Stimulated activated CD4-positive, alpha-beta T cell treated with anti-CD3 and anti-CD28 coated beads, Interleukin-1b, Interleukin-23, amount 100 ng/mL, for 24 hours (primary cell): ENCODE measurements at places on chromosomes 1 and 21.

DNA sequence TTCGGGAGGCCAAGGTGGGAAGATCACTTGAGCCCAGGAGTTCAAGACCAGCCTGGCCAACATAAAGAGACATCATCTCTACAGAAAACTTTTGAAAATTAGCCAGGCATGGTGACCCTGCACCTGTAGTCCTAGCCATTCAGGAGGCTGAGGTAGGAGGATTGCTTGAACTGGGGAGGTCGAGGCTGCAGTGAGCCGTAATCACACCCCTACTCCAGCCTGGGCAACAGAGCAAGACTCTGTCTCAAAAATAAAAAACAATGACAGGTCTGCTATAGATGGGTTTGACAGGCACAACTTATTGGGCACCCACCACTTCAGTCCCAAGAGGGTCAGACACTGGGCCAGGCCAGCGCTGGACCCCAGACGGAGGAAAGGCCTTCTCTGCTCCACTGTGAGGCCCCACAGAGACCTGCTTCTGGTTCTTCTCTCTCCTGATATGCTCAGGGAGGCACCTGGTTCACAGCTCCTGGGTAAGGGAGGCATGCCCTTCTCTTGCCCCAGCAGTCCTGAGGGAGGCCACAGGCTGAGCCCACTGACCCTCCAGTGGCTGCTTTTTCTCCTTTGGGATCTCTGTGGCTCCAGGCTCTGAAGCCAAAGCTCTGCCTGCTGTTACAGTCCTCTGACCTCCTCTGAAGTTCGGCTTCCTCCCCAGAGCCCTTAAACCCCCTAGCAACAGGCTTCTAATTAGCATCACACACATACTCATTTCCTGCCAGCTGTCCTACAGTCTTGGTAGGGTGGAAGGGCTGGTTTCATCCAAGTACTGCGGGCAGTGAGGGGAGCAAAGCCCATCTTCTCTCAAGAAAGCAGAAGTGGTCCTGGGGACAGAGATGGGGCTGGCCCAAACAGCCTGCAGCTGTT lies 14.4 kb downstream of the S100A16 start:
- no peak for DNase-seq

- DNase-seq = no peak
These were observed 243.7 kb downstream of the NPHP4 start for GRCh38 chr1:5748286-5749225.

GRCh38 chr1:234570329-234571120 lies 39.5 kb downstream of the IRF2BP2 start:
- DNase-seq = no peak

- no peak for DNase-seq
These were observed 182.6 kb downstream of the MRPL39 start for GRCh38 chr21:25424634-25425033.

- no peak for DNase-seq
These were observed 119.2 kb upstream of the KIAA1614 start for GRCh38 chr1:180793451-180793850.

DNA sequence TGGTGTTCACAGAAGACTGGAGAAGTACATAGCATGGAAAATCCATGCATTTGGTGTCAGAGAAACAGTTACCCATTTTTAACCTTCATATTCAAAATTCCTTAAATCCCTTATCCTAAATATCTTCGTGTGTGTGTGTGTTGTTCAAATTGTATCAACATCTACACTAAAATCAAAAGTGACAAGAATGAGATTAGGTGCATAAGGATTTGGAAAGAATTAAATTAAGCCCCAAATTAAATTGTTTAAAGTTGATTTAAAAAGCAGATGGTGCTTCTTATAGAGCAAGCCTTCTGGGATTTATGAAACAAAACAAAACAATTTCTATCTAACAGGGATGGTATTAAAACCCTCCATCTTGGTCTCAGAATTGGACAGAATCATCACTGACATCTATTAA lies 4.7 kb downstream of the RSPH1 start:
- DNase-seq = no peak

- DNase-seq = no peak
These were observed 4.7 kb downstream of the TIE1 start for GRCh38 chr1:43305461-43305860.

- no peak for DNase-seq
These were observed 478.0 kb downstream of the CAMTA1 start for GRCh38 chr1:7263021-7263960.

- DNase-seq = no peak
These were observed 327.7 kb downstream of the PTPRC start for GRCh38 chr1:198966519-198966918.

- DNase-seq = no peak
These were observed 5.7 kb downstream of the GPR88 start for GRCh38 chr1:100543640-100544039.

DNA sequence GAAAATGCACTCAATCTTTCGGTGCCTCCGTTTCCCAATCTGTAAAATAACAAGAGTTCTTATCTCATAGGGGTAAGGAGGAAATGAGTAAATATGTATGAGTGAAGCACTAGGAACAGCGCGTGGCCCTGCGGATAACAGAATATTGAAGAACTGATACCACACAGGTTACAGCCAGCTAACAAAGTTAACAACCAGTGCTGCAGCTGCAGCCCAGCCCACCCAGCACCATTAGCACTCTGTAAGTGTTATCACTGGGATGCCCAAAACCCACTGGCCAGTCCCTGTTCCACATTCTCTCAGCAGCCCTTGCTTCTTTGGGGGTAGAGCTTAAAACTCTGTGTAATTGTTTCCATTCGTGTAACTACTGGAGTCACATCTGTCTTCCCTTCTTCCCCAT lies 89.5 kb downstream of the VWA5B1 start:
- DNase-seq = no peak

GRCh38 chr1:22636927-22637326 lies 499 bp downstream of the C1QA start:
- DNase-seq = no peak

GRCh38 chr1:83763361-83764095 lies 235.4 kb downstream of the TTLL7 start:
- DNase-seq = no peak

- no peak for DNase-seq
These were observed 9.8 kb downstream of the BARHL2 start for GRCh38 chr1:90707363-90707710.

GRCh38 chr1:42422737-42423136 lies 33.1 kb downstream of the ZMYND12 start:
- DNase-seq = no peak

GRCh38 chr1:205782627-205783432 lies 7.5 kb upstream of the RAB29 start:
- no peak for DNase-seq

DNA sequence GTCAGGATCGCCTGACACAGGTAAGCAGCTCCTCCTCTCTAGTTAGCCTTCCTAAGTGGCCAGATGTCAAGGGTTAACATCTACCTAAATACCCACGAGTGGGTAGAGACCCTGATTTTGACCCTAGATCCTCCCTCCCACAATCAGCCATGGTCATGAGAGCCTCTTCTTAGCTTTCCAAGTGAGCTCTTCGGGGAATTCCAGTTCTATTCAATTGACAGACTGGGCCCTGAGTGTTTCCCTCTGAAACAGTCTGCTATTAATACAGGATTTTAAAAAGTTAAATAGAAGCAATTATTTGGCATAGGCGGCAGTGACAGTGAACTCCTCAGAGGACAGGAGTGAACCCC lies 28.1 kb downstream of the C2CD2 start:
- no peak for DNase-seq

DNA sequence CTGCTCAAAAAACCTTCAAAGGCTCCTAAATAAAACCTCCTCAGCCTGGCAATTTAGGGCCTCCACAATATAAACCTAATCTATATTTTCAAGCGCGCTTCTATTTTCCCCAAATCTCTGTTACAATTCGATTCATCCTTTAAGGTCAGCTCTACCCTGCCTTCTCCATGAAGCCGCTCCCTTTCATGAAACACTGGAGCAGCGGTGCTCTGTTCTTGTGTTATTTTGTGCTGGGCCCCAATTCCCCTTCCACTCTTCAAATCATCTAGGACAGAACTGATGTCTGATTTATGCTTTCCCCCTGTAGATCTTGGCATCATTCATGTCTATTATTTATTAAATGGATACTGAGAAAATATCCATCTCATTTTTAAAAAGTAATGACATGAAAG lies 6.9 kb downstream of the ERRFI1 start:
- no peak for DNase-seq

GRCh38 chr1:55813618-55814017 lies 598.5 kb upstream of the USP24 start:
- no peak for DNase-seq

DNA sequence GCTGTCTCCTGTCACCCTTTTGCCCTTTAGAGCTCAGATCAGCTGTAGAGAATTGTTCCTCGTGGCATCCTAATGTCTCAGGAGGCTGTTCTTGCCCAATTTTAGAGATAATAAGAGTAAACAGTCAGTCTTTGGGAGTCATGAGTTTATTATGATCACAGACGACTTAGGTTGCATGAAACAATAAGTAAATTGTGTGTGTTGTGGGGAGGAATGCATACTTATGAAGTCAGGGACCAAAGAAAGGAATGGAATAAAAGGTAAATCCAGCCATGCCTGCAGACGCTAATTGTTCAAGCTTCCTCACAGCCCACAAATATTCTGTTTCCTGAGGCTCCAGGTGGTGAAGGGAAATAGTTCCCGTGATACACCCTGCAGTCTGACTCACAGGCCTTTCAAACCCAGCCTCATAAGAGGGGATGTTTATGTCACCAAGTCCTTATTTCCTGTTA lies 897 bp downstream of the EPHX4 start:
- DNase-seq = no peak

GRCh38 chr1:216884614-216885229 lies 161.5 kb upstream of the ESRRG start:
- DNase-seq = no peak

GRCh38 chr1:8193840-8194406 lies 124.0 kb upstream of the SLC45A1 start:
- DNase-seq = no peak

- DNase-seq = no peak
These were observed 318.6 kb upstream of the NFIA start for GRCh38 chr1:60763741-60764140.

GRCh38 chr1:186679924-186680244 lies 339 bp downstream of the PTGS2 start:
- DNase-seq = no peak

DNA sequence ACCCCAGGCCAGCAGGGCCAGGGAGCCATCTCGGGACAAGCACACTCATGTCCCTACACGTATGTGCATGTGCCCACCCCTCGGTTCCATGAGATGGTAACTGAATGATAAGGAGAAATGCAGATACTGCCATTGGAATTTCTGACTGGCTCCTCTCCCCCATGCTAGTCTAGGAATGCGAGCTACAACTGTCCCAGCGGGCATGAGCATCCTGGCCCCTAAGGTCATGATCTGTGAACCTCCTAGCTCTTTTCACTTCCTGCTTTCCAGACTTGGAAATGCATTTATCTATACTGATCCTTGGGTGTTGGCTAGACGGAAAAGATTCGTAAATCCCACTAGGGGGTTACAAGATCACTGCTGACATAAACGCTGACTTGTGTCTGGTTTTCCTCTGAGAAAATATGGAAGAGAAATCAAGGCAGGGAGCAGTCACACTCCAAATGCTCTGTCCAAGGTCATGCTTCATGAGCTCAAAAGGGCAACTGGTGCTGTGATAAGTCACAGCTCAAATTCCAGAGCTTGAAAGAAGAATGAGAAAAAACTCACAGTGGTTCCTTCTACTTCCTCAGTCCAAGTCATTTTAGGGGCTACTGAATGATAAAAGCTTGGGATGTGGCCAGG lies 49.8 kb downstream of the SLC45A1 start:
- DNase-seq = no peak

- no peak for DNase-seq
These were observed 13.6 kb downstream of the DNAJC11 start for GRCh38 chr1:6688001-6688400.

DNA sequence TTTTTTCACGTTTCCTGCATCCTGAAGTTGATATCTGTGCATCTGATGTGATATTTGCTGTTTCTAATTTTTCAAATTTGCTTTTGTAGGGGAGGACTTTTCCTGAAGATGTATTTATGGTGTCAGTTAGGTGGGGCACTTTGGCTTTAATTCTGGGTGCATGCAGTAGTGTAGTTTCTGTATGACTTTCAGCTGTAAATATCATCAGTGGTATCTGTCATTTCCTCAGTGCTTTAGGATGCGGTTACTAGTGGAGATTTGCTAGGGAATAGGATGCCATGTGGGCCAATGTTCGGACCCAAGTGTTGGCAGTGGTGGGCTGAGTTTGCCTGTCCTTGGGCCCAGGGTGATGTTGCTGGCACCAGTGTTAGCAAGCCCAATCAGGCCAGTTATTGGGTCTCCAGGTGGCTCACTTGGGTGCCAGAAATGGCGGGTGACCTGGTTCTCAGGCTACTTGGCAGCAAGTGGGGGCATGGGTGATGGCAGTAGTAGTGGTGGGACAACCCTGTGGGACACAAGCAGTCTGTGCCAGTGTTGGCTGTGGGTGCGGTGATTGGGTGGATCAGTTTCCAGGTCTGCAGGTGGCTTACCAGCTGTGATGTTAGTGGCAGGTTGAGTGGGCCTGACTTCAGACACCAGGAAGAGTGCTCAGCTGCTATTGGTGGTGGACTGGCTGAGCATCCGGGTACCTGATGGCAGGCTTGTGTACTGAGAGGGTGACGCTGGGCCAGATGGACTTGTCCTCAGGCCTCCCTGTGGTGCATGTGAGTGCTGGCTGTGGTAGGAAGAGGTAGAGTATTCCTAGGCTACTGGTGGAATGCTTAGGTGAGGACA lies 24.4 kb downstream of the CD55 start:
- DNase-seq = no peak

DNA sequence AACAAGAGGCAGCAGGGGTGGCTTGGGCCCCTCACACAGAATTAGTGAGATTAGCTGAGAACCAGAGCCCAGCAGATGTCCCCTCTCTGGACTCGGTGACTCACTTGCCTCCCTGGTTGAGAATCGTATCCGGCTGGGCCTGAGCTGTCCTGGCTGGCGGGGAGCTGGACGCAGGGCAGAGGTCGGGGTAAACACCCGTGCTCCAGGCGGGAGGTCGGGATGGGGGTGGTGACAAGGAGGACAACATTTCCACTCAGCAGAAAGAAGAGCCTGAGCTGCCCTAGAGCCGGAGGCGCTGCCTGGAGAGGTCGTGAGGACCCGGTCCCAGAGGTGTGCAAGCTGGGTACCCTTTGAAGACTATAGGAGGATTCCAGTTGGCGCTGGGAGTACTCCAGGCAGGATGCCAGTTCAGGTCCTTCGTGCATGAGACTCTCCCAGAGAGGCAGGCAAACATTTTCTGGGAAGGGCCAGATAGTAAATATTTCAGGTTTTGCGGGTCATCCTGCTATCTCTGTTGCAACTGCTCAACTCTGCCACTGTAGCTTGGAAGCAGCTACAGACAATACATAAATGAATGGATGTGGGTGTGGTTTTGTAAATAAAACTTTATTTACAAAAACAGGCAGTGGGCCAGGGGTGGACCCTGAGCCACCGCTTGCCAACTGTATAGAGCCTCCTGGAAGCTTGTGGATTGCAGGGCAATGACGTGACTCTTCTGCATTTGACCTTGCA lies 116.8 kb upstream of the WNT4 start:
- no peak for DNase-seq

GRCh38 chr21:16587141-16587581 lies 857.4 kb downstream of the USP25 start:
- no peak for DNase-seq

GRCh38 chr1:198523182-198523950 lies 17.1 kb downstream of the ATP6V1G3 start:
- no peak for DNase-seq
